ENCODE measurements at places on chromosomes 6 and 20.
A peak's percentile ranks its signal among the peaks of the same experiment; 100 is the strongest.

GRCh38 chr6:39107641-39108040 lies 7.3 kb downstream of the SAYSD1 start:
- DNase-seq, result no peak

GRCh38 chr20:7585126-7585679 lies 355.1 kb downstream of the HAO1 start:
- no peak for DNase-seq

DNA sequence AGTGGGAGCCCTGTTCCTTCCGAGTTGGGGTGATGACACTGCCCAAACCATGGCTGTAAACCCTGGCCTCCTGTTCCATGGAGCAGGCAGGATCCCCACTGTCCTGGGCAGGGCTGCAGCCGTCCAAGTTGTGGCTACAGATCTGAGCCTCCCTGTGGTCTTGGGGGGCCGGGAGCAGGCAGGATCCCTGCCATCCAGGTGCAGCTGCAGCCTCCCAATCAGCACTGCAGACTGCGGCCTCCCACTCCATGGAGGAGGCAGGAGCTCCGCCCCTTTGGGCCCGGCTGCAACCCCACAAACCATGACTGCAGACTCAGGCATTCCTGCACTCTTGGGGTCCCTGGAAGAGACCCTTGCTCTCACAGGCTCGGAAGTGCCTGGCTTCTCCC lies 872.1 kb upstream of the GJE1 start:
- no peak for DNase-seq

DNA sequence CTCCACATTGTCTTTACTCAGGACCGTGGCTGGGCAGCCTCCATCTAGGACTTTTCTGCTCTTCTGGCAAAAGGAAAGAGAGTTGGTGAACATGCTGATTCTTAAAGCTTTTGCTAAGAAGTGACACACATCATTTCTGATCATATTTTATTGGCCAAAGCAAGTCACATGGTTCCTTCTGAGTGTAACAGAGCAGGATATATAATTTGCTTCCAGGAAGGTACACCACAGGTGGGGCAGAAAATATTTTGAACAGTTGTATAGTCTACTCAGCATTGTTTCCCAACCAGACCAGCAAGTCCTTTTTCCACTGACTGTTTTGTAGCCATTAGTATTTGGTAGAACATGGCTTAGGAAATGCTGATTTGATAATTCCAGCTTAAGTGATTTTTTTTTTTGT lies 73.5 kb downstream of the AKAP7 start:
- no peak for DNase-seq

- no peak for DNase-seq
Observed at GRCh38 chr6:133590196-133590595, 298.7 kb upstream of the TCF21 start.

DNA sequence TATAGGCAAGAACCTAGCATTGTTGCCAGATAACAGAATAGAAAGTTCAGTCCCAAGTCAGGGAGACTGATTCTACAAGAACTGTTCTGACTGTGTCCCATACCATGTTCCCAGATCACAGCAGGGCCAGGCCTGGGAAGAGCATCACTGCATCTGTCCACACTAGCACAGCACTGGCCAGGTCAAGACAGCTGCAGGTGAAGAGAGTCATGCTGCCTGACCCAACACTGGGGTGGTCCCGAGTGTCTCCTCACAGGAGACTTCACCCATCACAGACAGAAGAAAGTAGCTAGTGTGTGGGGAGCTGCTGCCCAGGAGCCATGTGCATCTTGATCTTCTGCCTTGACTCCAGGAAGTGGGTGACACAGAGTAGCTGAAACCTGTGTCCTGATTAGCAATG lies 1.3 kb upstream of the CST9L start:
- no peak for DNase-seq

GRCh38 chr6:100181309-100181708 lies 187.3 kb upstream of the MCHR2 start:
- DNase-seq, result no peak

DNA sequence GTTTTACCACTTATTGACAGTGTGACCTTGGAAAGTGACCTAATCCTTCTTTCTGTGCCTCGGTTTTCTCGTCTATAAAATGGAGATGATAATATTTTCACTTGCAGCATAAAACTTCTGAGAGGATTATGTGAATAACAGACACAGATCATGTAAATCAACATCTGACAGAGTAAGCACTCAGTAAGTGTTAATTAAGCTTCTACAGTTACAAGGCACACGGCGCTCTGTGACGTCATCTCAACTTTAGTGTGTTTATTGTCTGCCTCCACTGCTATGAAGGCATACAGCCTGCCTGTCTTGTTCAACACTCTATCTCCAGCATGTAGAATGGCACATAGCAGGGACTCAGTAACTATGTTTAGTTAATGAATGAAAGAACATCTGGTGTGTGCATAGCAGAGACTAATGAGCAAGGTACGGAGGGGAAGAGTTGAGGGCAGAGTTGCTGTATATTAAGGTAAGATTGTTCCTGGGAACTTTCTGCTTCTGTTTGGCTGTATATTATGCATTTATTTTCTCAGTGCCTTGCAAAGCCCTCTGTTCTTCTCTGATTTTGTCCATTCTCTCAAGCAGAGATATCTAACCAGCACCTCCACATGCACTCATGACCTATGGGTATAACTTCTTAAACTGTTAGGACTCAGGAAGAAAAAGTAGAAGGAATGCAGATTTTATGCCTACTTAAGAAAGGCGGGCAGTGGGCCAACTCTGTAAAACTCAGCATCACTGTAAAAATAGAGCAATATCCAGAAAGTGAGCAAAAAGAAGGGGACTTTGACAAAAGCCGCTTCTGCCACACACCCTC lies 66.4 kb upstream of the STMND1 start:
- DNase-seq, result no peak

DNA sequence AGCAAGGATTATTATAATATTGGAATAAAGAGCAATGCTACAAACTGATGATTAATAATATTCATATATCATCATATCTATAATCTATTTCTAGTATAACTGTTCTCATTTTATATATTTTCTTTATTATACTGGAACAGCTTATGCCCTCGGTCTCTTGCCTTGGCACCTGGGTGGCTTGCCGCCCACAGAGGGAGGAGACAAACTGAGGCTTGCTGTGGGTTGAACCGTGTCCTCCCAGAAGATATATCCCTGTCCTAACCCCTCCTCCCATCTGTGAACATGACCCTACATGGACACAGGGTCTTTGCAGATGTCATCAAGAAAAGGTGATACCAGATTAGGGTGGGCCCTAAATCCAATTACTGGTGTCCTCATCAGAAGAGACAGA lies 4.7 kb downstream of the RNASET2 start:
- DNase-seq, result no peak

GRCh38 chr6:3813150-3813780 lies 35.9 kb upstream of the FAM50B start:
- no peak for DNase-seq

DNA sequence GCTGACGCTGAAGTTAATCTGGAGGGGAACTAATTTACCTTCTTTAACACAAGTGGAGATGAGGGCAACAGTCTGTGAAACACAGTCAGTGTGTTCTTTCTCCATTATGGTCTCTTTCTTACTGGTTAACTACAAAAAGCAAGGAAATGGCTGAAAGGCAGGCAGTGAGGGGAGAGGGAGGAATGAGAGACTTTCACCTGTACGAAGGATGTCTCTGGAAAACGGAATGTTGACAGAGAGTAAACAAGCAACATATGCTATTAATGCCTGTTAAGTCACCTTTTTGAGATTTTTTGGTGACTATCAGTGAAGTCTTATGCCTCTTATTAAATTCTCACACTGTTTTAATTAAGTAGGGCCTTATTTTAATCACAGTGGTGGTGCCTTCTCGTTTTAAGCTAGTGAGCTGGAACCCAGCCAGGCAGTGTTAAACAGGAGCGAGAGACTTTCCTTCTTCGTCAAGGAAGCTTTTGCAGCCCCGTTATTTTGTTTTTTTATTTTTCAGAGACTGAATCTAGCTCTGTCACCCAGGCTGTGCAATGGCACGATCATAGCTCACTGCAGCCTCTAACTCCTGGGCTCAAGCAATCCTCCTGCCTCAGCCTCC lies 165.6 kb downstream of the ATXN1 start:
- no peak for DNase-seq

GRCh38 chr6:135088818-135089809 lies 34.5 kb upstream of the HBS1L start:
- no peak for DNase-seq

- no peak for DNase-seq
Observed at GRCh38 chr20:60477958-60478357, 519.7 kb downstream of the CDH26 start.

- DNase-seq, result no peak
Observed at GRCh38 chr6:16659466-16660156, 101.6 kb downstream of the ATXN1 start.

DNA sequence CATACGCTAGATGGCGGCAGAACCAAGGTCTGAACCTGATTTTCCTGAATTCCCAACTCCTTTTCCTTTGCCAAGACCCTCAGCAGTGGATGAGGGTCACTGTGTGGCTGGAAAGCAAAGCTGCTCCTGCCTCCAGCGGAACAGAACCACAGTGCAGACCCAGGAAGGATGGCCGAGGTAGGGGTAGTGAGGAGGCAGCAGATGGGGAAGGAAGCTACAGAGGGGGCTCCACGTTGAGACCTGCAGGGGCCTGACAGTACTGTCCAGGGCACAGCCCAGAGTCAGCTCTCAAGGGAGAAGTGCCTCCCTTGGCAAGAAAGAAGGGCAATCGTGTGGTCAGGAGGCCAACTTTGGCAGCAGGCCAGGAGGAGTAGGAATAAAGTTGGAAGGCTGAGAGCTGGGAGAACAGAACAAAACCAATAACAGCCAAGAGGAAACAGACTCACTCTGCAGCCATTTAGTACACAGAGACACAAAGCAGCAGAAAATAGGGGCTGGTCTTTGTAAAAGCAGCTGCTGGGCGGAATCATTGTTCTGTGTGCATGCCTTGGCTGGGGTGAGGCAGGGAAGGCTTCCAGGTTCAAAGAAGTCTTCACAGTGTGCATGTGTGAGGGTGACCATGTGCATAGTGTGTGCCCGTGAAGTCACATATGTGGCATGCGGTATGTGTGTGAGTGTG lies 3.1 kb downstream of the GABRR2 start:
- DNase-seq, result peak; percentile 38

- no peak for DNase-seq
Observed at GRCh38 chr20:44334306-44334705, 2.5 kb upstream of the R3HDML start.

GRCh38 chr20:44651684-44652423 lies at the start of gene ADA:
Gene ADA, minus strand, starts transcription at chr20:44651699. Its CDS starts 92 bp downstream, at chr20:44651607.
- DNase-seq, result peak; percentile 39

GRCh38 chr6:163774485-163774884 lies 360.0 kb downstream of the QKI start:
- no peak for DNase-seq

DNA sequence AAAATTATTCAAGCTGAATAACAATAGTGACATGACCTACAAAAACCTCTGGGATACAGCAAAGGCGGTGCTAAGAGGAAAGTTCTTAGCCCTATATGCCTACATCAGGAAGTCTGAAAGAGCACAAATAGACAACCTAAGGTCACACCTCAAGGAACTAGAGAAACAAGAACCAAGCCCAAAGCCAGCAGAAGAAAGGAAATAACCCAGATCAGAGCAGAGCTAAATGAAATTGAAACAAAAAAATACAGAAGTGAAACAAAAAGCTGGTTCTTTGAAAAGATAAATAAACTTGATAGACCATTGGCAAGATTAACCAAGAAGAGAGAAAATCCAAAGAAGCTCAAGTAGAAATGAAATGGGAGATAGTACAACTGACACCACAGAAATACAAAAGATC lies 47.6 kb upstream of the NOTCH4 start:
- no peak for DNase-seq

DNA sequence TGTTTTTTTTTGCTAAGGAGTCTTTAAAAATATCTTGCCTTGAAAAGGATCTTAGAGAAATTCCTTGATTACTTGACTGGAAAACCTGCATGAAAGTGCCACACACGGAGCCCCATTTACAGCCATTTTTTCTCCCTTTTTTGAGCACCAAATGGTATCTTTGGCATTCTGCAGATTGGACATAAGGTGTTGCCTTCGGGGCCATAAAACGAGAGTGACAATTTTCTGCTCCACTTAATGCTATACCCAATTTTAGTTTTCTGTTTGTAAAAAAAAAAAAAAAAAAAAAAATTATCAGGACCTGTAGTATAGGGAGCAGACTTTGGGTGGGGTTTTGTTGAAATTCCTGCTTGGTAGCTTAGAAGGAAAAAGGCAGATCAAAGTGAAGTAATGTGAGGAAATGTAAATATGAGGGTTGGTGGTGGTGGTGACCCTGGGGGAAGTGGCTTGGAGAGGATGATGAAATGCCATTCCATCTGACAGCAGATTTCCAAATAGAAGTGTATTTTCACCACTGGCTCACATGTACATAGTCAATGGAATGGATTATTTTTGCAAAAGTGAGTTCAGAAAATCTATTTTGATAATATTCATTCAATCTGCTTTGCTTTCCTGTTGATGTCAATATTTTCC lies 212.1 kb upstream of the SOX4 start:
- no peak for DNase-seq

GRCh38 chr20:9397928-9398327 lies 116.5 kb upstream of the LAMP5 start:
- DNase-seq, result no peak

DNA sequence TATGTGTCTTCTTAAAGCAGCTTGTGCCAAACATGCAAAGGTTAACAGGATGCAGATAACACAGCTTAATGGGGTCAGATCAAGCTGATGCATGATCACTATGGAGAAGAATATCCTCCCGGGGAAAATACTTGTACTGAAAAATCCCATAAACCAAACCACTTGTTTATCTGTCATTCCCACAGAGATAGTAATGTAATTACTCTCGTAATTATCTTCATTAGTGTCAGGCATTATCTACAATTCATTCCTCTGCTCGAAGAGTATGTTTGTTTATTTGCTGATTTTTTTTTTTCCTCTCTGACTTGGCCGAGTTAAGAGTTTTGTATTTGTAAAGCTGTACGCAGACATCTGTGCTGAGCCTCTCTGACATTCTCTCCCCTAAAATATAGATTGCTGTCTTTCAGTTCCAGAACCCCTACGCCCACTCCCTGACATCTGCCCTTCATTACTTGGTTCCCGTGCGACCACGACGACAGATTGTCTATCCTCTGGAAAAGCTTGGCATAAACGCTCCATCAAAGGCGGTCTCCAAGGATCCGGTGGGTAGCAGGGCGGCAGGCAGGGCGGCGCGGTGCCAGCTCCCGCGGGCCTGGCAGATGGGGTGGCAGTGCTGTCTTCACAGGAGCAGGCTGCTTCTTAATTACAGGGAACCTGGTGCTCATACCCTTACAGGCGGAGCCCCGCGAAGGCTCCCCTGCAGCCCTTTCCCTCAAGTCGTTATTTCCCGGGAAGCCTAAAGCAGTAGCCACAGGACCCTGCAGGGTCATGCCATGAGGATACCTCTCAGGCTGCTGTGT lies 147.2 kb downstream of the CFAP61 start:
- DNase-seq, result peak; percentile 84

GRCh38 chr6:53767941-53768340 lies 26.9 kb upstream of the LRRC1 start:
- no peak for DNase-seq

- DNase-seq, result no peak
Observed at GRCh38 chr6:54307439-54307910, 766 bp upstream of the TINAG start.
